ENCODE measurements at places on chromosomes 2 and 18.

GRCh38 chr2:131055169-131056065 is 37.8 kb downstream of the FAM168B start:
- no peak for DNase-seq

DNA sequence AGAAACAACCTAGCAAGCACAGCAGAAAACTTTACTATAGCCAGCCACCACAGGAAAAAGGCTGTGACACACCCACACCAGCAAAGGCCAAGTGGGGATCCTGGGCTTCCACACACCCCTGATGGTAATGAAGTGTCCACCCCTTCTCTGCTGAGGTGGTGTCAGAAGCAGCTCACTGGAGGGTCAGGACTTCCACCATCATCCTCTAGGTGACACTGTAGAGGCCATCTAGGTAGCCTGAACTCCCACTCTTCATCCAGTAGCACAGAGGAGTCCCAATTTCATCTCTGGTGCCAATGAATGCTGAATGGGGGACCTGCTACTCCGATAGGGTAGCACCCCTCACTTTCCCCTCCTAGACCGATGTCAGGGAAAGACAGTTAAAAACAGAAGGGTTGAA is 1544.4 kb downstream of the LRP1B start:
- no peak for DNase-seq

DNA sequence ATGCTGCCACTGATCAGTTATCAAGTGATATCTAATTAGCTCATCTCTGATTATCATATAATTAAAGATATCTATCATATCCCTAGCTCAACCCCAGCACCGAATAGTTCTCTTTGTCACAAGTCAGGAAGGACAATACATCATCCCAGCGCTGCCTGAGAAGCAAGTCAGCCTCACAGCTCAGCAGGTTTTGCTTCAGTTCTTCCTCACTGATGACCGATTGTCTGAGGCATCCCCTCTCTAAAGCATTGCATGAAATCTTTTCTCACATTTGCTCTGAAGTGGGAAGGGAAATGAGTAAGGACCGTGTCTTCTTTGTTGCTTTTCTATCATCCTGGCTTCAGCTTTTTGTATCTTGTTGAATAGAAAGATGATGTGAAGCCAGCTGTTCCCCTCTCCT is 247.9 kb downstream of the CMPK2 start:
- no peak for DNase-seq

DNA sequence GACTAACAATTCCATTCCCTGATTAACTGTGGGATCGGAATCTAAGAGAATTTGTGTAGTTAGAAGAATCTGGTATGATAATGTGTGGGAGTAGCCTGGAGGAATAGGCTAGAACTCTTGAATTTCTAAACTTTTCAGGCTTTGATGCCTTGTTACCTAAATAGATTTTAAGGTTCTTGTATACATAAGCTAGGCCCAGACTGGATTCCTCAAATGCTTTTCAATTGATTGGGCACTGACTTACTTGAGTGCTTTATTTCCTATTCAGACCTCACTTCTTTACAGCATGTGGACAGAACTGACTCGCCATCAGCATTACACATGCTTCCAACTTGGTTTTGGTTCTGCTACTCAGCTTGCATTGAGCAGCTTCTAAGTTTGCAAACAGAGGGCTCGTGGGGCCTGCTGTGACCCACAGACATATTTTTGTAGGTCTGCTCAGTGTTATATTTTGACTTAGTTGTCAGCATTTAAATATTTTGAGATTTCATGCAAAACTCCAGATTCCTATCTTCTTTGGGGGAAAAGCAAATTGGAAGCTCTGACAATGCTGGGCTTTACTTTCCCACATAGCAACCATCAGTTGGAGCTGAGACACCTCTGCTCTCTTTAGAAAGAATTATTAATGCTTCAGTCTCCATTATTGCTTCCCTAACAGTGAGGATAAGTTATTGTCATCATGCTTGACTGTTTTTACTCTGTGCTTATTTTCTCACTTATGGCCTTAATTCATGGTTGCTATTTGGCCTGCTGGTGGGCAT is 5.7 kb downstream of the PARD3B start:
- DNase-seq = no peak

- no peak for DNase-seq
Observed at GRCh38 chr18:58024139-58024538, 19.9 kb upstream of the NEDD4L start.

DNA sequence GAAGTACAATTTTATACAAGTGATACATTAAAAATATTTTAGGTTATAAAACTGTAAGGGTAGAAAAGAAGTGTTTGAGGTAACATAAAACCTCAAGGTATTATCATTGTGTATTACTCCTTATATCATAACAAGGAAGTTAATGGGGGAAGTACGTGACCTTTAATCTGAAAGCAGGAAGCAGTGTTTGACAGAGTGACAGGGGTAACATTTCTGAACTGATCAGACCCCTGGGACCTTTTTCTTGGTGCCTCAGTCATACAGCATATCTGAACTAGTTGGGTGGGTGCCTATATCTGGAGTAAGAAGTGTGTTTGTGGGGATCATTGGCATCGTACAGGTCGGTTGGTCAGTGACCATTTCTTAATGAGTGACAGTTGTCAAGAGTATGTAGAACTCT is 43.0 kb downstream of the MALT1 start:
- DNase-seq = no peak

GRCh38 chr2:42876326-42876751 is 84.0 kb upstream of the HAAO start:
- DNase-seq = peak; percentile 52

DNA sequence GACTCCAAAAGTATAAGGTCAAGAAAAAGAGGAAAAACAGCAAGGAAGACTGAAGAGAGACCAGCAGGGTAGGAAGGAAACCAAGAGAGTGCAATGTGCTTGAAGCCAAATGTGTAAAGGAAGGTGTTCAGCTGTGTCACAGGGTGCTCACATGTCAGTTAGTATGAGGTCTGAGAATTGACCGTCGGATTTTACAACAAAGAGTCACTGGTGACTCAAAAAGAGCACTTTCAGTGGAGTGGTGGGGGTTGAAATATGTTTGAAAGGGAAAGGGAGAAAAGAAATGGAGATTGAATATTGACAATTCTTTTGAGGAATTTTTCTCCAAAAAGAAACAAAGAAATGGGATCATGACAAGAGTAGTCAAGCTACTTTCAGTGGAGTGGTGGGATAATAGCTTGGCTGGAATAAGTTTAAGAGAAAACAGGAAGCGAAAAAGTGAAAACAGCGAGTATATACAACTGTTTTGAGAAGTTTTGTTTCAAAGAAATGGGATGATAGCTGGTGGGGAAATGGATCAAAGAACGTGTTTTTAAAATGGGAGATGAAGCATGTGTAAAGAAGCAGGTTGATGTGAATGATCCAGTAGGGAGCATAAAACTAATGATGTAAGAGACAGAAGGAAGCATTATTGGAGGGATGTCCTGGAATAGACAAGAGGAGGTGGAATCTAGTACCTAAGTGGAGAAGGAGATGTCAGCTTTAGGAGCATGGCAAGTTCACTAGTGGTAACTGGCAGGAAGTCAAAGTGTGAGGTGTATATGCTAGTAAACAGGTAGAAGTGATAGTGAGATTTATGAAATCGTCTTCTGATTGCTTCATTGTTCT is 3.6 kb upstream of the TSPYL6 start:
- DNase-seq = no peak

DNA sequence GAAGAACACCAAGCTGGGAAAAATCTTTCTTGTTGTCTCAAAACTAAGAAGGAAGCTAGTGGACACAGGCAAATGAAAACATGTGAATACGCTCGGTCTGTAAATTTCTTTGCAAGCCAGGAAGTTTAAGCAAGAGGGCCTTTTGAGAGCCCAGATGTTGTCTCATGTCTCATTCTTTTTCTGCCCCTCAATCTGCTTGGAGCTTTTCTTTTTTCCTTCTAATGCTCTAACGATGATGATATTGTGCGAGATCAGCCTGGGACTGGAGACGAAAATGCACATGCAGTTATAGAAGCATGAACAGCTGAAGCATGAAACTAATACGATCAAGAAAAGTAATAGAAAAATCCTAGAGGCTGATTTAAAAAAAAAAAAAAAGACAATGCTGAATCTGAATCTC is 138.6 kb upstream of the CHAC2 start:
- DNase-seq = no peak

DNA sequence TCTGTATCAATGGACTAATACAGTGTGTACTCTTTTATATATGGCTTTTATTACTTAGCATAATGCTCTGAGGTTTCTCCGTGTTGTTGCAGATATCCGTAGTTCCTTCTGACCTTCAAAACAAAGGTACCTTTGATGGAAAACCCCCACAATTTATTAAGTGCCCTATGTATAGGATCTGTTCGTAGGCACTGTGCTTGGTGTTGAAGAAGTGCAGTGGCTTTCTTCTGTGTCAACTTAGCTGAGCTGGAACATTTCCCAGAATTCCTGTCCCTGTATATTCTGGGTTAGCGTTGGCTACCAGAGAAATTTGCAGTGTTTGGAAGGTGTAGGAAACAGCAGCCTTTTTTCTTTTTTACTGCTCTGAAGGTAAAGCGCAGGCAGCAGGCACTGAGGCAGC is 56.3 kb upstream of the MSH2 start:
- no peak for DNase-seq

DNA sequence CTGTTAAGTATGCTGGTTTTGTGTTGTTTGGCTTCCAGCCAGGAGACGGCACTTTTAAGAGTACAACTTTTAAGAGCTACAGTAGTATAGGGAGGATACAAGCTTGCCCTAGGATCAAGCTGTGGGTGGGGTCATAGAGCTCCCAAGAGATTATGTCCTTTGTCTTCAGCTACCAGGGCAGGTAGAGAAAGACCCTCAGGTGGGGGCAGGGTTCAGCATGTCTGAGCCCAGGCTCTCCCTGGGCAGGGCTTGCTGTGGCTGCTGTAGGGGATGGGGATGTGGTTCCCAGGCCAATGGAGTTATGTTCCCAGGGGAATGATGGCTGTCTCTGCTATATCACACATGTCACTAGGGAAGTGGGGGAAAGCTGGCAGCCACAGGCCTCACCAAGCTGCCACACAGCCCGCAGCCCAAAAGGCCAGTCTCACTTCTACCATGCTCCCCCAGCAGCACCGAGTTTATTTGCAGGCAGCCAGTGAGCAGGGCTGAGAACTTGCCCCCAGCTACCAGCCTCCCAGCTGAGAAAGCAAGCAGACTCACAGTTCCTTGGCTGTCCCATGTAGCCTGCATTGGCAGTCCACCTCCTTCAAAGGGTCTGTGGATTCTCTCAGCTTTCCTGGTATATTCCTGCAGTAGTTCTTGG is 105.7 kb upstream of the ERBB4 start:
- DNase-seq = no peak

DNA sequence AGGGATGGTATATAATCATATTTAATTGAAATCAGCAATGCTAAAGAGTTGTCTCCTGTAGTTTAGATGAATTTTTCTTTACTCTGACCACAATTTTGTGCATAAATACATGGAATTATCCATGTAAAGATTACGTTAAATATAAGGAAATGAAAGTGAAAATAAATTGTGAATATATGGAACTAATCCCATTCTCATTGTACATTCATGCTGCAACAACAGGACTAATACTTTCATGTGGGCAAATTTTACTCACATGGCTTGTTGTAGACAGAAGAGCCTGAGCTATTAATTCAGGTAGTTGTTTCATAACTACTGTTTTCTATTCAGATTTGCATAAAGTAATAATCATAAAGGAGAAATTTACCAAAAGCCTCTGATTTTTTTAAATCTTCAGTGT is 357.8 kb downstream of the ARHGAP15 start:
- DNase-seq = no peak

DNA sequence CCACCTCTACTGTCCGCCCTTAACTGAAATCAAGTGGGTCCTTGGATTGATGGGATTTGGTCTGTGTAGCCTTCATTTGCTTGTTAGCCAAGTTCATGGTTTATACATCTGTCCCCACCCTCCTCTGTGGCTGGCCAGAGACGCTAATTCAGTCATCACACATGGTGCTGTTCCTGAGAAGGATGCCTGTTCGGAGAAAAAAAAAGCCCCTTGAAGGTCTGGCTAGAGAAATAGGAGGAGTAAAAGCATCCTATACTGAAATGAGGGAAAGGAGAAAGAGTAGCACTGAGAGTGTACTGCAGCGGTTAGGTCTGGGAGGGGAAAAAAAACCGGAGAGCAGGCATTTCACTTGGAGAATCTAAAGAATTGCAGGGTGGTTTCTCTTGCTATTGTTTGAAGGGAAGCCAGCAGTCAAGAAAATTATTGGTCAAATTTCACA is 180.6 kb upstream of the EPAS1 start:
- DNase-seq = no peak

DNA sequence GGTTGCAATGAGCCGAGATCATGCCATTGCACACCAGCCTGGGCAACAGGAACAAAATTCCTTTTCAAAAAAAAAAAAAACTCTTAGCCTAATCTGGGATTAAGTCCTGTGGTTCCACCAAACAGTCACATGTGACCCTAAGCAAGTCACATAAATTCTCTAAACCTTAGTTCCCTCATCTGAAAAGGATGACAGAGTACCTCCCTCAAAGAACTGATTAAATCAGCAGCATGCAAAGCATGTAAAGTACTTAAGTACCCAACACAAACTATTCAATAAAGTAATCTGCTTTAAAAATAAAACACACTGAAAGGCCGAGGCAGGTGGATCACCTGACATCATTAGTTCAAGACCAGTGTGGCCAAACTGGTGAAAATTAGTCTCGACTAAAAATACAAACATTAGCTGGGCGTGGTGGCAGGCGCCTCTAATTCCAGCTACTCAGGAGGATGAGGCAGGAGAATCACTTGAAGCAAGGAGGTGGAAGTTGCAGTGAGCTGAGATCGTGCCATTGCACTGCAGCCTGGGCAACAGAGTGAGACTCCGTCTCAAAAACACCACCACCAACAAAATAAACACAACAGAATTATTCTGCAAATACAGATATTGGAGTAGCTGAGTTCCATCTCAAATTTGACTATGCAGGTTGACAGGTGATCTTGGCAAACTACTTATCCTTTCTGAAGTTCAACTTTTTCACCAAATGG is 7.0 kb downstream of the USP34 start:
- DNase-seq = no peak

DNA sequence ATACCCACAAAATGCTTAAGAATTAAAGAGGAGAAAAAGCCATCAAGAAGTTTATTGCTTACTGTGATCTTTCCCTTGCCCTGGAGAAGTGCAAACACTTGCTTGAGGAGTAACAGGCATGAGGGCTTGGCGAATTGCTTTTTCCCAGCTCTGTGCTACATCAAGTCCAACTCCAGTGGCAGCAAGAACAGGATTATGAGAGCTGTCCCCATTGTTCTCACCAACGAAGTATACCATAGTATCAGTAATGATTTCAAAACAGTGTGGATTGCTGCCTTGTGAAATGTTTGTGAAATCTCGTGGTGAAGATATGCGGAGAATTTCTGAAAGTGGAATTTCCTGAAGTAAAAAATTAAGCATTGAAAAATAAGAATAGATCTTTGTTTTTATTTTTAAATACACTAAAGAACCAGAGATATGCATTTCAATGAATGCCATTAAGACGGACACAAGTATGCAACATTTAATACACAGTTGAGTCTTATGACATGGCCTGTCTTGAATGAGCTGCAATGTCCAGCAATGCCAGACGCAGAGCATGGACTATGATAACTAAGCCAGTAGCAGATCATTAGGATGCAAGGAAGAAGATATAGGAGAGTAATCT is 43.0 kb downstream of the NDUFAF7 start:
- DNase-seq = no peak

Measured in muscle of back (tissue), 13 donors.